Cardiac muscle cell (in vitro differentiated cells and primary cell): ENCODE measurements at places on chromosomes 1 and 21. TPM values are rescaled to one million over a fixed set of nuclear protein-coding genes. Genes with fewer than 3 reads are reported as not detected.

RSPH1 gene
- 0.06 TPM in 1 of 2 replicates, not detected in the other for total RNA-seq

ILDR2 gene
- total RNA-seq = 10.6 and 12.3 TPM in 2 replicates

C2CD4D gene
- total RNA-seq = not detected in 2 replicates

MROH9 gene
- total RNA-seq = not detected in 2 replicates

TSACC gene
- not detected in 2 replicates for total RNA-seq

ZBTB8B gene
- 1.8 and 2.1 TPM in 2 replicates for total RNA-seq

JAM2 gene
- 0.63 and 1.3 TPM in 2 replicates for total RNA-seq

TRIM67 gene
- 0.06 TPM in 1 of 2 replicates, not detected in the other for total RNA-seq

MFN2 gene
- 86.7 and 89.7 TPM in 2 replicates for total RNA-seq

NEK2 gene
- 4.1 and 51.2 TPM in 2 replicates for total RNA-seq

HCRTR1 gene
- total RNA-seq = not detected in 2 replicates

LEMD1 gene
- total RNA-seq = not detected in 2 replicates

AGBL4 gene
- 1.3 TPM in 1 of 2 replicates, not detected in the other for total RNA-seq

LORICRIN gene
- not detected in 2 replicates for total RNA-seq

ERRFI1 gene
- 8.6 and 9.7 TPM in 2 replicates for total RNA-seq

C1orf226 gene
- total RNA-seq = 7.3 and 10.0 TPM in 2 replicates

F13B gene
- not detected in 2 replicates for total RNA-seq

LMX1A gene
- total RNA-seq = not detected in 2 replicates

MAPKAPK2 gene
- 99.4 and 117 TPM in 2 replicates for total RNA-seq

DNA sequence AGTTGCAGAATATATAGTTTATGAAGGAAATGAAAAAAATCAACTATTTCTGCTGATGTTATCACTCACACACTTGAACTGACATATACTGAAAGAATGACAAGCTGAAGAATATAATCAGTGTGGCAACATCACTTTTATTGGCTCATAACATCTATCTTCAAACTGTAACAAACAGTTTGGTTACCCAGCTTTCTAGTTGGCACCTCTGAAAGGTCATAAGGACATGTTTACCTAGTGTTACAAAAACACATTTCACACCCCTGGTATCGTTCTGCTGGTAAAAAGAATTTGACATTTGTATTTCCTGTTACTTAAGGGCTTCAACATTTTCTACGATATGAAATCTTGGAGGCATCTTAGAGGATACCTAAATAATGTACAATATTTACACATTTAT, 1267.0 kb upstream of the NCAM2 start:
- no peak for DNase-seq

DNA sequence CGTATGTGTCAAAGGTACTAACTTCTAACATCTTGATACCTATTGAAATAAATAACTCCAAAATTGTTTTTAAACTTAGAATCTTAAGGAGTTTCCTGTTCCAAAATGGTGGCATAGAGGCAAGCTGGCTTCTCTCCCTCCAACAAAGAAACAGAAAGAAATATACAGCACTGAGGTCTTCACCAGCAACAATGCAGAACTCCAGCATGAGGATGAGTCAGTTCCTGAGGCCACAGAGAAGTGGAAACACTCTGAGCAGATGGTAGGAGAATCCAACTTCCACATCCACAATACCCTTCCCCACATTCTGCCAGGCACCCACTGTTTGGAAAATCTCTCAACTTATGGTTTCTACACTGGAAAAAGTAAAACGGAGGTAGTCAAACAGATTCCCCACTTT, 12.2 kb upstream of the PPIH start:
- peak; percentile 4 for DNase-seq

GRCh38 chr1:25343872-25344271, 5.7 kb downstream of the TMEM50A start:
- DNase-seq = no peak

DNA sequence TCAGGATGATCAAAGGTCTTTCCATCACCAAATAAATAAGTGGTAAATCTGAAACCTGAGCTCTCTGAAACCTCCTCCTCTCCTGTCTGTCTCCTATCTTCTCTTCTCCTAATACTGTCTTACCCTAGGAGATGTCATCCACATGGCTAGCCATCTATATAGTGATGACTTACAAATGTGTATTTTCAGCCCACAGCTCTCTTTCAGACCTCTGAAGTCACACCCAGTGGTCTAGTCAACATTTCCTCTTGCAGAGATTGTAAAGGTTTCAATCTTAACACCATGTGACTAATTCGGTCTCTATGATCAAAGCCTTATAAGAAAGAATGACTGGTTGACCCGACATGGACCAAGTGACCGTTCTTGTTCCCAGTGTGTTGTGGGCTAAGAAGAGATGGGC, 63.1 kb upstream of the DPT start:
- DNase-seq = no peak

GRCh38 chr1:84407958-84408422, 9.7 kb downstream of the DNASE2B start:
- peak; percentile 42 for DNase-seq

- DNase-seq = no peak
These were observed 1.8 kb downstream of the TAS1R3 start for GRCh38 chr1:1332774-1333480.

DNA sequence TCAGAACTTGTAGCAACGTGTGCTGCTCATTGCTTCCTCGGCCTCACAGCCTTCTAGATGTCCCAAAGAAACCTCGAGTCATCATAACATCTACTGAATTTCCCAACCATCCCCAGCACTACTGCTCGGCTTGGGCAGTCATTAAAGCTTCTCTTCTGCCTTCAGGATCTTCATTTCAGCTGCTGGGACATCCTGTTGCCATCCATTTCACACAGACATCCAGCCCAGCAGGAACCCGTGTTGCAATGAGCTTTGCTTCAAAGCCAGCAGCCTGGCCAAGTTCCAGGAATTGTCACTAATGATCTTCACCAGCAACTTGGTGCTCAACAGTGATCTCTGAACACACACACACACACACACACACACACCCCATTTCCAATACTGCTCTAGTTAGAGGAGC, 18.5 kb downstream of the WLS start:
- peak; percentile 56 for DNase-seq

- no peak for DNase-seq
These were observed 36.9 kb downstream of the SIM2 start for GRCh38 chr21:36735724-36736320.

GRCh38 chr21:26881504-26882228, 36.5 kb upstream of the ADAMTS1 start:
- DNase-seq = peak; percentile 49

- no peak for DNase-seq
These were observed 255.9 kb upstream of the VAMP3 start for GRCh38 chr1:7515175-7515574.

- peak; percentile 43 for DNase-seq
These were observed 112.1 kb upstream of the SLC45A1 start for GRCh38 chr1:8205771-8206170.

DNA sequence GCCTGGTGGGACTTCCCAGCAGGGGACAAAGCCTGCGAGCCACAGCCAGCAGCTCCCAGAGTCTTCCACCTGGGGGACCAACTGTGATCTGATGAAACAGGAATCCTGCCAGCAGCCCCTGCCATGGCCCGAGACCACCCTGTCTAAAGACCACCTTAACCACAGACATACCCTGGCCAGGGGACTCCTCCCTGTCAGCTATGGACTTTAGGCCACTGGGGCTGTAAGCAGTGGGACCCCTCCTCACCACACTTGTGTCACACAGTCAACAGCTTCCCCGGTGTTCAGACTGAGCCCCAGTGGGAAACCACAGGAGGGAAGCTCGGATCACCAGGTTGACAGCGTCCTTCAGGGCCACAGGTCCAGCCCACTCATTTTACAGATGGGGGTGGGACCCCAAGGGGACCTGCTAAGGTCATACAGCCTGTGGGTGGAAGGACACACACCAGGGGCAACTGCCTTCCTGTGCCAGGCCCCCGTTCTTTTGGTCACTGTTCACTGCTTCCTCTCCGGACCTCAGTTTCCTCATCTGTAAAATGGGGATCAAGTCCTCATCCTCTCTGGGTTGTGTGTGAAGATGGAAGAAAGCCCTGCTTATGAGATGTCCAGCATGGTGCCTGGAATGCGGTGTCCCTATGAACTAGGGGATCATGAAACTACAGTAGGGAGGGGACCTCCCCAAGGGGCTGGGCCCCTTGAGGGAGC, 11.4 kb downstream of the EPHA2 start:
- no peak for DNase-seq

DNA sequence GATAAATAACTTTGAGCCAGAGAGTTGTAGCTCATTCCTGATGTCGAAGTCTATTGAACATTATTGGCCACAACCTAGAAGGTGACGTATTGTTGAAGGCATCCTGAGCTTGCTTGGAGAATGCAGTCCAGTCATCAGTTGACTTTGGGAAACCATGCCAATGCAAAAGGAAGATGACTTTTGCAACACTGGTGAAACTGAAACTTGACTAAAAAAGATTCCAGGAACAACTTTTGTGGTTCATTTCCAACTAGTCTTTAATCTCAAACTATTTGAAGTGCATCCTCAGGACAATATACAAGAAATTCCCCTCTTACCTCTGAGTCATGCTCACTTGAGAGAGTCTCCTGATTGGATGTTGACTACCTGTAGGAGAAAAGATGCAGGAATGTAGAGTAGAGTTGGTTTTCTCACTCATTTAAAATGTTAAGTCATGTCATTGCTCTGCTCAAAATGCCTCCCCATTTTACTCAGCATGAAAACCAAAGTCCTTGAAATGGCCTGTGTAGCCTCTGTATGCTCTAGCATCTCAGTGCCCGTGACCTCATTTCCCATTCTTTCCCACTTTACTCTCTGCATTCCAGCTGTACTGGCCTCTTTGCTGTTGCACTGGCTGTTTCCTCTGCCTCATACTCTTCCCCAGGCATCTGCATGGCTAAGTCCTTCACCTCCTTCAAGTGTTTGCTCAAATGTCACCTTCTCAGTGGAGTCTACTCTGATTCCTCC, 24.4 kb upstream of the LEPR start:
- no peak for DNase-seq

- no peak for DNase-seq
These were observed 81.3 kb upstream of the ARHGEF16 start for GRCh38 chr1:3373175-3373574.

- no peak for DNase-seq
These were observed 87.0 kb upstream of the ATP1B1 start for GRCh38 chr1:169019419-169020058.

DNA sequence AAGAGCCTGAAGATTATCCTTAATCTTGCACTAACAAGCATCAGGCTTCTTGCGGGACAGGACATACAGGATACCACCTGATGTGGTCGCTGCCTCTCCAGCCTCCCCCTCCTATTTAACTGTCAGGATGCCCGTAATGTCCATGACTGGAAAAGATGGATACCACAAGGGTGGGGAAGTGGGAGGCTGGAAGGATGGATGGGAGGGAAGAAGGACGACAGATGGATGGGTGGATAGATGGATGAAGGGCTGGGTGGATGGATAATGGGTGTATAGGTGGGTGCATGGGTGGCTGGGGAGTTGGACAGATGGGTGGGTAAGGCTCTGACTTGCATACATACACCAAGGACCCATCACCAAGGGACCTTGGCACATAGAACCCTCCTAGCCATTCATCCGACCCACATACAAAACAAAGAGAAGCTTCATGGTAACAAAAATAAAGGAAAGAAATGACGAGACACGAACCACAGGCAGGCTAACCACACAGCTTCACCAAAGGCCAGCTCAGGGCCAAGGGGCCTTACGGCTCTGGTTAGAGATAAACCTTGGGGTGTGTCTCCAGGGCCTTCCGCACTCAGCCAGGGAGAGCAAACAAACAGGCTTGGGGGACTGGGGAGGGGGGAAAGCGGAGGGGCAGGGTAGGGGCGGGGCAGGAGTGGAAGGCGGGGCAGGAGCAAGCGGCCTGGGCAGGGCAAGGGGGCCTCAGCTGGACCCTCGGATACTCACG, 50.5 kb downstream of the HSPG2 start:
- DNase-seq = no peak

DNA sequence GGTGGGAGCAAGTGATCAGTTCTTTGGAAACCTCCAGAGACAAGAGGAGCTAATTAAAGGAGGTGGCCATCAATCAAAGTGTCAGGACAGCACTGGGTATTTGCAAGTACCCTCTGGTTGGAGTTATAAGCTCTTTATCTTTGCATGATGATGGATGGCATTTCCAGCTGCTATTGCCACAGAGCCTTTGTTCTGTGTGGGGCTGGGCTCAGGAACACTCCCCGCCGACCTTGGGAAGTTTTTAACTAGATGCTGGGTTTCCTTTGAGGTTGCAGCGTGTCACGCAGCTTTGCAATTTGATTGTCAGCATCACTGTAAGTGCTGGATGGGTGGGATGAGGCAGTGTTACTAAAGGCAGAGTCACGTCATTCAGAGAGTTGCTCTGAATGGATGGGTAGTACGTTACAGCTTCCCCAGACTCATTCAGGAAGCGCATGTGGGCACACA, 68.9 kb downstream of the CNIH3 start:
- DNase-seq = peak; percentile 68

DNA sequence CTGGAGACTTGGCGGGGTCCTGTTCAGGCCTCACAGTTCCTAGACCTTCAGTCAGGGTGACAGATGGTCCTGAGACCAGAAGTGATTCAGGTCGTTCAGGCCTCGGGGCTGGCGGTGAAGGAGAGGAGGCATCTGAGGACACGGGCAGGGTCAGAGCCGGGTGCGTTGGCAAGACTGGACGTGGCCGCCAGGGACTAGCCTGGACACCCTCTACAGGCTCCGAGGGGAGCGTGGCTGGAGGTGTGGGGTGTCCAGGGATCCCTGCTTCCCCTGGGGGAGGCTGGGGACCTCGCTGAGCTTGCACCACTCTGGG, 64.0 kb upstream of the TARDBP start:
- no peak for DNase-seq

DNA sequence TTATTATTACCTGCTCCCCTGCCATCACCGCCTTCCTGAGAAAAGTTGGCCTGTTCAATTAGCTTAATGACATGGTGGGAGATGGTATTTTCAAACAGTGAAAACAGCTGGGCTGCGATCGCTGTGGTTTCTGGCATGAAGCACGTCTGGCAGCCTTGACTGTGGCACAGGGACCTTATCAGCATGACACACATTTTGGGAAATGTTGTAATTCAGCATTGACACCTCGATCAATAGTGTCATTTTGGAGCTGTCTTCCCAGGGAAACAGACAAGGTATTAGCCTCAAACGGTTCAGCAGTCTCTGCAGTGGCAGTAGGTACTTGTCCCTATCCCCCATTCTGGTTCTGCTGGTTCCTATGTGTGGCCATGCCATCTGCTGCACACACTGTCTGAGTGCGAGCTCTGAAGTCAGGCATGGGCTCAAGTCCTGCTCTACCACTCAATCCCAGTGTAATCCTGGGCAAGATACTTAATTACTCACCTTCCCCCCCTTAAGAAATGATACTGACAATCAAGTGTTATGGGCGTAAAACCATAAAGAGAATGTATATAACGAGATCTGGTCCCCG, 154.5 kb upstream of the KCND3 start:
- no peak for DNase-seq

GRCh38 chr1:212977781-212978645, 27.7 kb downstream of the VASH2 start:
- no peak for DNase-seq

GRCh38 chr1:1420654-1421141, 378 bp downstream of the ANKRD65 start:
- DNase-seq = no peak
